CD4-positive, alpha-beta memory T cell (primary cell): ENCODE measurements at places on chromosomes 4 and X.

- DNase-seq = no peak
These were observed 4.4 kb downstream of the ADGRL3 start for GRCh38 chr4:61204353-61205060.

- DNase-seq = no peak
These were observed 24.5 kb upstream of the SPP1 start for GRCh38 chr4:87950936-87951511.

DNA sequence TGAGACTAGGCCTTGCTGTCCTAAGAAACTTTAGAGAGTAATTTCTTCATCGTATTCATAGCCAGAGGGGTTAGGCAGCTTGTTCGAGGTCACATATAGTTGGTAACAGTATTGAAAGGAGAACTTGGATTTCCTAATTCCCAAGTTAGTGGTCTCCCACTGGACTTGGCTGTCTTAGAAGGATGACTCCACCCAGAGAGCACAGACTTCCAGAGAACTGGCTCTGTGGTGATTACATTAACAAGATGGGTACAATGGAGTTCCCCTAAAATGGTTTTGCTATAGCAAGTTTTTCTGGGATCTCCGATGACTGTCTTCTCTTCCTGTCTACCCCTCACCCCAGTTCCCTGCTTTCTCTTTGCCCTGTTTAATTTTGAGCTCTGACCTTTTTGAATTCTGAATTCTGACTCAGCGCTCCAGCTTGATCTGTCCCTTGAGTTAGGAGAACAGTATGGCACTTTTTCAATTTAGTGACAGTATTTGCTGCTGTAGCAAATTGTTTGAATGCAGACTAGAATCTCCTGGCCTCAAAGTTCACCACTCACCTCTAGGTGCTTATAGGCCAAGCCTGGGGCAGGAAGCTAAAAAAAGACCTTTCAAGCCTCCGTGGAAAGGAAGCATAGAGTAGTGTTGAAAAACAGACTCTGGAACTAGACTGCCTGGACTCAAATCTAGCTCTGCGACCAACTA lies 6.9 kb downstream of the MSN start:
- no peak for DNase-seq

DNA sequence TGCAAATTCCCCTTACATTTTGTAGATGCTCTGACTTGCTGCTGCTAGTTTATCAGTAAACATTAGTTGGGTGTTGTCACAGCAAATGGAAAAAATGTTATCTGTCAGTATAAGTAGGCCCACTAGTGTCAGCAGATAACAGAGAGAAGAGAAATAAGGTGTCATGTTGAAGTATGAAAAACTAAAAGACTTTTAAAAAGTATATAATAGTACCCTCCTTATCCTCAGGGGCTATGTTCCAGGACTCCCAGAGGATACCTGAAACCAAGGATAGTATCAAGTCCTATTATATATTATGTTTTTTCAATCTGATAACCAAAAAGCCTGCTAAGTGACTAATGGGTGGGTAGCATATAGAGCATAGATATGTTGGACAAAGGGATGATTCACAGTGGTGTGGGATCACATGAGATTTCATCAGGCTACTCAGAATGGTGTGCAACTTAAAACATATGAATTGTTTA lies 11.6 kb upstream of the BMP2K start:
- no peak for DNase-seq

- no peak for DNase-seq
These were observed 183.7 kb downstream of the EVC2 start for GRCh38 chr4:5524446-5525299.

- no peak for DNase-seq
These were observed 1316.3 kb downstream of the STIM2 start for GRCh38 chr4:28176942-28177341.
